ENCODE measurements at places on chromosomes 4 and X. TPM values are rescaled to one million over a fixed set of nuclear protein-coding genes. Genes with fewer than 3 reads are reported as not detected.

Gene MAGEC1
- polyA plus RNA-seq = not detected

Gene RAB33B
- polyA plus RNA-seq = 3.5 TPM

Gene MGARP
- polyA plus RNA-seq = 7.1 TPM

Gene AKAP4
- polyA plus RNA-seq = not detected

Gene DCHS2
- polyA plus RNA-seq = not detected

Gene SLC6A14
- polyA plus RNA-seq = not detected

Gene GYPE
- polyA plus RNA-seq = 1.1 TPM

Gene DCAF12L1
- not detected for polyA plus RNA-seq

Gene MAB21L2
- 0.43 TPM for polyA plus RNA-seq

Gene MAD2L1
- polyA plus RNA-seq = 2.8 TPM

Gene RBM46
- not detected for polyA plus RNA-seq

Gene ETDB
- not detected for polyA plus RNA-seq

Gene ZNF630
- polyA plus RNA-seq = 2.3 TPM

Gene SSX4
- not detected for polyA plus RNA-seq

Gene UCP1
- polyA plus RNA-seq = 2.2 TPM

Gene PPARGC1A
- 22.2 TPM for polyA plus RNA-seq

Gene CTAG1A
- polyA plus RNA-seq = not detected

Gene CABS1
- not detected for polyA plus RNA-seq

Gene FRG2
- polyA plus RNA-seq = not detected

Gene NXF2
- not detected for polyA plus RNA-seq

Gene CACNA1F
- 0.09 TPM for polyA plus RNA-seq

Gene PABPC1L2A
- not detected for polyA plus RNA-seq

Gene ARSJ
- polyA plus RNA-seq = 1.8 TPM

Gene IQSEC2
- polyA plus RNA-seq = 15.1 TPM

Data from right cardiac atrium (tissue), 5 donors.